ENCODE measurements at places on chromosomes 2 and 18.

DNA sequence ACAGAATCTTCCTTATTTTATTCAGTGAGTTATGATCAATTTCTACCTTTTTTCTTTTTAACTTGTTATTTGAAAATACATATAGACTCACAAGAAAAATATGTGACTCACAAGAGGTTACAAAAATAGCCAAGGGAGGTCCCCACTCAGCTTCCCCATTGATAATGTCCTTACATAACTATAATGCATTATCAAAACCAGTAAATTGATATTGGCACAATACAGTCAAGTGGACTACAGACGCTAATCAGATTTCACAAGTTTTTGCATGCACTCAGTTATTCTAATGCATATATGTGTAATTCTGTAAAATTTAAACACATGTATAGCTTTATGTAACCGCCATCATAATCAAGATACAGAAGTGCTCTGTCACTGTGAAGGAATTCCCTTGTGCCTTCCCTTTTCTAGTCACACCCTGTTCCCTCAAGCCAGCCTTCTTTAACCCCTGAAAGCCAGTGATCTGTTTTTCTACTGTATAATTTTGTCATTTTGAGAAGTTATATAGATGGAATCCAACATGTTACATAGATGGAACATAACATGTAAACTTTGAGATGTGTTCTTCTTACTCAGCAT is 118.4 kb downstream of the ALMS1 start:
- no peak for DNase-seq

GRCh38 chr2:64799592-64800252 is 146.0 kb upstream of the SERTAD2 start:
- DNase-seq: no peak

- DNase-seq: no peak
These were observed 128.5 kb downstream of the METTL4 start for GRCh38 chr18:2442726-2443275.

GRCh38 chr2:7411691-7412090 is 494.5 kb downstream of the RNF144A start:
- no peak for DNase-seq

GRCh38 chr2:121598087-121598486 is 51.2 kb downstream of the CLASP1 start:
- no peak for DNase-seq

Data from H54 (cell line).